ENCODE measurements at places on chromosomes 4 and X.
A peak's percentile ranks its signal among the peaks of the same experiment; 100 is the strongest.

DNA sequence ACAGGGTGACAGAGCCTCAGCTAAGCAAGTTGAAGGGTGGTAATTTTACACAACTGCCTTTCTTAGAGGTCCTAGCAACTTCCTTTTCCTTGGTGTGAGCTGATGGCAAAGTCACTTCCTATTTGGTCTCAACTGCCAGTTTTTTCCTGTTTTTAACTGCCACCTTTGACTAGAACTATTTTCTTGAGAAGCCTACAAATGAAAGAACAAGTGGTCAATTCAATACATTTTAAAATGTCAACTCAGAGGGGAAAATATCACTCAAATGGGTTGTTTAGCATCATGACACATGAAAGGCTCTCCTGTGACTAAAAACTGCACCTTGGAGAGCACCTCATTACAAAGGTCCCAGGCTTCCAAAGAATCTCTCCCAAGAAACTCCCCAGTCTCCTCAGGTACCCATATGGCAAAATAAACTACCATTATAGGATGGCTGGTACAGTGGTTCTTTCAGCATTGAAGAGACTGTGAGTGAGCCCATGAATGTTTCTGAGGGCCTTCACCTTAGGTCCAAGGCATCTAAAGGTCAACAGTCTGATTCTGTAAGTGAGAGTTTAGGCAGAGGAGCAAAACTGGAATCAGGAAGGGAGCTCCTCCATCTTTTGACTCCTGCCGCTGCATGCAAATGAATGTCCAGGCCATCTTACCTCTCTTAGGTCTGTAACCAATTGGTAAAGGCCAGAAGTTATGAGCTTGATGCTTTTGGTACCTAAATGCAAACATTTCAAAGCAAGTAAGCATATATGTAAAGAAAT lies 5.5 kb upstream of the STK26 start:
- DNase-seq: no peak

DNA sequence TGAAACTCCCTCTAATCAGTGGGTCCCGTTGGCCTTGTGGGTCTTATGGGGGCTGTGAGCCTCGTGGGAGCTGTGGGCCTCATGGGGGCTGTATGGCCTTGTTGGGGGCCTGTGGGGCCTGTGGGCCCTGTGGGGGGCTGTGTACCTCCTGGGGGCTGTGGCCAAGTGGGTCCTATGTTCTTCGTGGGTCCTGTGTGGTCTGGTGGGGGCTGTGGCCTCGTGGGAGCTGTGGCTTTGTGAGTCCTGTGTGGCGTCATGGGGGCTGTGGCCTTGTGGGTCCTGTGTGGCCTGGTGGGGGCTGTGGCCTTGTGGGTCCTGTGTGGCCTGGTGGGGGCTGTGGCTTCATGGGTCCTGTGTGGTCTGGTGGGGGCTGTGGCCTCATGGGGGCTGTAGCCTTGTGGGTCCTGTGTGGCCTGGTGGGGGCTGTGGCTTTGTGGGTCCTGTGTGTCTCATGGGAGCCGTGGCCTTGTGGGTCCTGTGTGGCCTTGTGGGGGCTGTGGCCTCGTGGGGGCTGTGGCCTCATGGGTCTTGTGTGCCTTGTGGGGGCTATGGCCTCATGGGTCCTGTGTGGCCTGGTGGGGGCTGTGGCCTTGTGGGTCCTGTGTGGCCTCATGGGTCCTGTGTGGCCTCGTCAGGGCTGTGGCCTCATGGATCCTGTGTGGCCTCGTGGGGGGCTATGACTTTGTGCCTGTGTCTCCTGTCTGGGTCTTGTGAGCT lies 7.4 kb downstream of the PCGF3 start:
- DNase-seq: no peak

GRCh38 chr4:76279462-76279861 lies 27.1 kb upstream of the STBD1 start:
- DNase-seq: no peak

GRCh38 chr4:8740666-8741395 lies 130.8 kb downstream of the HMX1 start:
- DNase-seq: no peak

GRCh38 chrX:18390941-18391538 lies 34.4 kb upstream of the CDKL5 start:
- peak; percentile 82 for DNase-seq

DNA sequence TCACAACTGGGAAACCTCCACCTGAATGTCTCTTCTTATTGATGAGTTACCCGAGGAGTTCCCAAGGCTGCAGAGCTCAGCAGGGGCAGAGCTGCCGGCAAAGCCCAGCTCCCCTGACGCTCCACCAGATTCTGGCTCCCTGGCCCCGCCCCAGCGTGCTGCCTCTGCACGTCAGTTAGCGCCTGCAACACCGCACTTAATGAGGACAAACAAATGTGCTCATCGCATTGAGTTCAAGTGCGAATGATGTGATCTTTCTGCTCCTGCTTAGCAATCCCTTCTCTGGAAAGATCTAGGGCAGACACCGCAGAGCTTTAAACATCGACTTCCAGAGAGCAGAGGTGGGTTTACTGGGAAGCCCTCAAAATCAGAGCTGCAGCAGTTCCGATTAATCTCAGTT lies 55.5 kb upstream of the FBXW7 start:
- DNase-seq: peak; percentile 66

GRCh38 chrX:154046940-154047610 lies 27.4 kb upstream of the IRAK1 start:
- DNase-seq: no peak

GRCh38 chr4:144906181-144906925 lies 191.6 kb downstream of the ANAPC10 start:
- DNase-seq: no peak

DNA sequence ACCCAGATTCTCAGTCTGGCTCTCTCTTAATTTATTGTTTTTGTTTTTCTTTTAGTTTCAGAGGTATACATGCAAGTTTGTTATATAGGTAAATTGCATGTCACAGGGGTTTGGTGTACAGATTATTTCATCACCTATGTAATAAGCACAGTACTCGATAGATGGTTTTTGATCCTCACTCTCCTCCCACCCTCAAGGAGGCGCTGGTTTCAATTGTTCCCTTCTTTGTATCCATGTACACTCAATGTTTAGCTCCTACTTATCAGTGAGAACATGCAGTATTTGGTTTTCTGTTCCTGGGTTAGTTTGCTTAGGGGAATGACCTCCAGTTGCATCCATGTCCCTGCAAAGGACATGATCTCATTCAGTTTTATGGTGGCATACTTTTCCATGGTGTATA lies 198.4 kb downstream of the STK32B start:
- no peak for DNase-seq

DNA sequence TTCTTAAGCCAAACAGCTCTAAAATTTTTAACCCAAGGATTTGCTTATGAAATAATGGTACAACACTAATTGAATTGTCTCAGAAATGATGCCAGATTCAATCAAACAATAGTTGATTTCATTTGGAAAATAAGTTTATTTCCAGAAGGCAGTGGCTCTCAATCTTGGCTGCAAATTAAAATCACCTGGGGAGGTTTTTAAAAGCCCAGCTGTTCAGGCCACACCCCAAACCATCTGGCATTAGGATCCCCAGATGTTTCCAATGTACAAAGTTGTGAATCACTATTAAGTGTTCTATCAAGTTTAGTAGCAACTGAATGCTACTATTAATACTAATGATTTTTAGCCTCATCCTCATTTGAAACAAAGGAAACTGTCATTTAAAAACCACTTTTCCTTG lies 22.2 kb downstream of the TMEM184C start:
- no peak for DNase-seq

DNA sequence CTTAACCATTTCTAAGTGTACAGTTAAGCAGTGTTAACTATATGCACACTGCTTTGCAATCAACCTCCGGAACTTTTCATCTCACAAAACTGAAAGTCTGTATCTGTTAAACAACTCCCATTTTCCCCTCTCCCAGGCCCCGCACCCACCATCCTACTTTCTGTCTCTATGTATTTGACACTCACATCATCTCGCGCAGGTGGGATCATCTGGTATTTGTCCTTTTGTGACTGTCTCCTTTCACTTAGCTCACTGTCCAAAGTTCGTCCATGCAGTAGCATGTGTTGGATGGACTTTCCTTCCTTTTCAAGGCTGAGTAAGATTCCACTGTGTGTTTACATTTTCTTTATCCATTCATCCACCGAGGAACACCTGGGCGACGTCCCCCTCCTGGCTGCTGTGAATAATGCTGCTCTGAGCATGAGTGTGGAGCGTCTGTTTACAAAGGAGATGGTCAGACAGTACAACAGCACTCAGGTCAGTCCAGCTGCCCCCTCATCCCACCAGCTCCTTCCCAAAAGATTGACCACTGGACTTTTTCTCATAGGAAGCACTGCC lies 39.8 kb downstream of the DCTD start:
- DNase-seq: no peak

All from right atrium auricular region (tissue), 2 donors.